Activated T-helper 2 cell treated with anti-CD3 and anti-CD28 coated beads, Interferon-gamma antibody, Interleukin-2, Interleukin-4, amounts not matched to agents 10 μg/mL and 5 μg/mL and 100 μg/mL, durations not matched to agents 14 hours and 24 hours and 36 hours (primary cell): ENCODE measurements at places on chromosomes 5 and 9.

- DNase-seq: peak; percentile 57
Measured at GRCh38 chr9:132268725-132269352, 85.9 kb downstream of the SETX start.

DNA sequence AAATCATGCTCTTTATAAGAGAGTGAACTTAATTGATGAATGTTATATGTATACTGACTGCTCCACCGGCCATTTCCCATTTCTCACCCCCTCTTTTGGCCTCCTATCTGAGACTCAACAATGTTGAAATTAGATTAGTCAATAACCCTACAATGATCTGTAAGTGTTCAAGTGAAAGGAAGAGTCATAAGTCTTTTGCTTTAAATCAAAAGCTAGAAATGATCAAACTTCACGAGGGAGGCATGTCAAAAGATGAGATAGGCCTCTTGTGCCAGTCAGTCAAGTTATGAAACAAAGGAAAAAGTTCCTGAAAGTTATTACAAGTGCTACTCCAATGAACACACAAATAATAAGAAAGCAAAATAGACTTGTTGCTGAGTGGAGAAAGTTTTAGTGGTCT is 83.1 kb downstream of the NLN start:
- no peak for DNase-seq

DNA sequence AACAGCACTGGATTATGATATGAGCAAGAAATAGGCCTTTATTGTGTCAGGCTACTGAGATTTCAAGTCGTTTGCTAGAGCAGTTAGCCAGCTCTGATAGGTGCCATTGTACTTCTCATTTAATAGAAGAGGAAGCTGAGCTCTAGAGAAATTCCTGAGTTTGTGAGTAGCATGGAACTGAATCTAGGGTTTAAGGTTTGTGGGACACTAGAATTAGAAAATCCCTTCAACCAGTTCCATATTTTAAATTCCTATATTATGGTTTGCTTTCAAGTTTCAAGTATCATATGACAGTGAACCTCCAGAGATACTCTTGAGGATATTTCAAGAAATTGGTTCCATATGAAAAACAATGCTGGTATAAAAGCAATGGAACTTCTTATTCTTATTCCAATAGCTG is 87.6 kb downstream of the ANKRD55 start:
- no peak for DNase-seq

DNA sequence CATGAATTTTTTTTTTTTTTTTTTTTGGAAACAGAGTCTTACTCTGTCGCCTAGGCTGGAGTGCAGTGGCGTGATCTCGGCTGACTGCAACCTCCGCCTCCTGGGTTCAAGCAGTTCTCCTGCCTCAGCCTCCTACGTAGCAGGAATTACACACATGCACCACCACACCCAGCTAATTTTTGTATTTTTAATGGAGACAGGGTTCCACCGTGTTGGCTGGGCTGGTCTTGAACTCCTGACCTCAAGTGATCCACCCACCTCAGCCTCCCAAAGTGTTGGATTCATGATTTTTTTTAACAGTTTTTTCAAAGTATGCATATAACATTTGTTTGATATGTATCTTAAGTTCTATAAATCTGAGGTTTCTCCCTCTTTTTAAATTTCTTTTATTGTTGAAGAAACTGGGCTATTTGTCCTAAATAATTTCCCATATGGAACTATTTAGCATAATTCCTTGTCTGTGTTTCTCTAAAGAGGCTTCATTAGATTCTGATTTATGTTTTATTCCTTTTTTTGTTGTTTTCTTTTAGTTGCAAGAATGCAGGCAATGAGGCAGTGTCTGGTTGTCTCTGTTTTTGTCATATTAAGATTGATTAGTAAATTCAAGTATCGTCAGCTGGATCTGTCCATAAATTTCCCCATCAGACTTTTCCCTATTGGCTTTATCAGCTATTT is 16.4 kb downstream of the RARS1 start:
- no peak for DNase-seq

- DNase-seq: no peak
Measured at GRCh38 chr5:177609076-177610059, 9.4 kb downstream of the B4GALT7 start.
